Epithelial cell of proximal tubule (primary cell): ENCODE measurements at places on chromosomes 5 and 9.

GRCh38 chr5:151182976-151183375 is 25.4 kb upstream of the ANXA6 start:
- DNase-seq = no peak

DNA sequence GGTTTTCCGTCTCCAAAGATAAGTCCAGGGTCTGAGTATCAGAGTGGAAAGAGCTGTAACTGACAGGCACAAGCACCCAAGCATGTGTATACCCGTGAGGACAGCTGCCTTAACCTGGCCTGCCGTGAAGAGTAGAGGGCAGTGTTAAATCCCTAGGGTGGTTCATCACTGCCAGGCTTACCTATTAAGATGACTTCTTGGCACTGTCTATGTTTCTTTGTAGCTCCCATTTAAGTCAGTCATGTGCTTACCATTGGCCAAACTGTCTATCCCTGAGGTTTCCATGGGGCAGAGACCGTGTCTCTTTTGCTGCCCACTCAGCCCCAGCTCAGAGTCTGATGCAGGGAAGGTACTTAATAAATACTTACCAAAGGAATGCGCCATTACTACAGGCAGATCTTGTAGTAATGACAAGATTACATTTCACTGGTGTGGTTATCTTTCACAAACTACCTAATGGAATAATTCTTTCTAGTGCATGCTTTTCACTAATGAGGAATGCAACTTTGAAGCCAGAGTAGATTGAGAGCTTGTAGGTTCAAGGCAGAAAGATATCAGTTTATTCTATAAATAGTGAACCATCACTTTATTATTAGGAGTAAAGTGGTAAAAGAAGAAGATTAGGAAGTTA is 64.2 kb downstream of the SNX24 start:
- no peak for DNase-seq

- no peak for DNase-seq
Observed at GRCh38 chr9:99948896-99949295, 42.4 kb downstream of the STX17 start.

- no peak for DNase-seq
Observed at GRCh38 chr9:114303977-114304376, 18.9 kb upstream of the ORM1 start.

DNA sequence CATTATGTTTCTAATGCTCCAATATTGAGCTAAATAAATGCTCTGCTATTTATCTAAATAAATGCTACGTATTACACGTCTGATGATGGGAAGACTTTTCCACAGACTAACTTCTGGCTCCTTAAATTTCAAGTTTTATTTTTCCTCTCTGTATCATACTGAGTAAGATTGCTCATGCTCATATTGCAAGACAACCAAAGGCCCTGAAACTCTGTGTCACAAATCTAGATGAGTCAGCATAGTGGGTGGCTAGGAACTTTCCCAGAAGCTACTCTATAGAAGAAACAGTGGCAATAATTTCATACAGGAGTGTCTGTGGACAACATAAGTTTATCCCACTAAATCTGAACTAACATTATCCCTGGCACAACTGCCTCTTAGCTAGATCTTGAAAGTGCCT is 53.0 kb upstream of the RFX3 start:
- DNase-seq = peak; percentile 20

DNA sequence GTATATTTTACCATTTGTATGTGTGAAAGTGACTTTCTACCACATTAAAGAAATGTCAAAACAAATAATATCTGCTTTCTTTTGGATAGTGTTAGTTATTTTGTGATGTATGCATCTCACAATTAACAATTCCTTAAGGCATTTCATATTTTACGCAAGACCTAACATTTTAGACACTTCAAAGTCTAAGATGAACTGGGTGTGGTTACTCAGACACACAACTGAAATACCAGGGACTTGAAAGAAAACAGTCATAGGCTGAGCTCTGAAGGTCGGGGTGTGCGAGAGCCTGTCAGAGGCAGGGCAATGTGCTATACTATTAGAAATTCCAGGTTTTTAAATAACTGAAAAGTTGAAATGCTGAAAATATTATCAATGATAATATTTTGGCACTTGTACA is 44.5 kb upstream of the ZNF622 start:
- no peak for DNase-seq

DNA sequence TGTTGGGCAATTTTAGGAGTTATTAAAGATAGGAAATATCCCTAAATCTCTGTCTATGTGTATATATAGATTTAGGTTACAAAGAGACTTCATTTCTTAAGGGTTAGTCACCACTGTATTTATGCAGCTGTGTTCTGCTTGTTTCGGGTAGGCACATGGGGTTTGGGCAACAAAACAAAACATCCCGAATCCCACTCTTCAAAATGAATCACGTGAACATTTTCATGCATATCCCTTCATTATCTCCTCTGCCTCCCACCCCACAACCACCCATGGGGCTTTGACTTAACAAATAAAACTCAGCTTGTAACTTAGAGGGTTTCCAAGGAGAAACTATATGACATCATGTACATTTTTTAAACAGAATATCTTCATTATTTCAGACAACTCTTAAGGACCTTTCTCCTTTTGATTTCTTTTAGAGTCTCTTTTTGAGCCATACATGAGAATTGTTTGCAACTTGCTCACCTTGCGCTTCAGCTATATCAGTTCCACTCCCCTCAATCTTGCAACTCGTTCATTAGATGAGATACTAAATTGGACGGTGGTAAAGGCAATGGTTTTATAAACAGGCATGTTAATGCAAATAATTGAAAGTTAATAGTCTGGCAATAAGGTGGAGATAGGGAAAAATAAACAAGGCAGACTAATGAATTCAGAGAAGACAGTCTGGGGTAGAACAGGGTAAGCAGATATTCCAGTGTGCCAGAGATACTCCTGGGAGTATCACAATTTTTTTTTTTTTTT is 136.7 kb downstream of the CD180 start:
- DNase-seq = no peak

GRCh38 chr9:72856972-72857623 is 95.8 kb downstream of the ALDH1A1 start:
- no peak for DNase-seq

DNA sequence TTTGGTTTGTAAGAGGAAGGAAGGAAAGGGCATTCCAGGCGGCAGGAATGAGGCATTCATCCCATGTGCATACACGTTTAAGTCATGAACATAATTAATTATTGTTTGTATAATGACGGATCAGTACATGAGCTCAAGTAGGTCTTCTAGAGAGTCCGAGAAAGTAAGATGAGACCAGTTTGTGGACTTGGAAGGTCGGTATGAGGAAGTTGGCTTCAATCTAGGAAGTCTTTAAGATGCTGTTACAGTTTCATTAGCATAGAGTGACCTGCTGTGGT is 2.1 kb downstream of the GTF3C4 start:
- DNase-seq = no peak

DNA sequence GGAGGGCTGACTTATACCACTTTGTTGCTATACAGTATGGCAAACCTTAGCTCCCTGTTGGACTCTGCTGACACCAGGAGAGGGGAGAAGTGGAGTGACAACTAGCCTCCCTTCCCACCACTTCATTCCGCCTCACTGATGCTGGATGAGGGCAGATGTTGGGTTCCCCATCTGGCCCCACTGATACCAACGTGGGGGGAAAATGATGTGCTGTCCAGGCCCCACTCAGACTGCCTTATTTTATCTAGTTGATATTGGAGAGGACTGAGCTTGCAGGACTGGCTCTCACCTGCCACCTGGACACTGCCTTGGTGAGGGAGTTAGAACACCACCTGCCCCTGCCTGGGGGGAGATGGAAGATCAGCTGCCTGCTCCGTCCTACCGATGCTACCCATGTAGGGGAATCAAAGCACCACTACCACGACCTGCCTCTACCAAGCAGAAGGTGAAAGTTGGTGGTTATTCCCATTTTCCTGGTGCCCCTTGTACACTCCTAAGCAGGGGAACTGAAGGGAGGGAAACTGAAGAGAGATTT is 292.1 kb downstream of the GADD45G start:
- no peak for DNase-seq

GRCh38 chr5:62938927-62939326 is 360.3 kb downstream of the LRRC70 start:
- DNase-seq = peak; percentile 23

GRCh38 chr5:60916646-60917045 is 28.2 kb downstream of the ERCC8 start:
- no peak for DNase-seq

GRCh38 chr5:139523635-139524445 is 37.3 kb upstream of the UBE2D2 start:
- no peak for DNase-seq
